ENCODE measurements at places on chromosomes 16 and 17. TPM values are rescaled to one million over a fixed set of nuclear protein-coding genes. Genes with fewer than 3 reads are reported as not detected.

DNA sequence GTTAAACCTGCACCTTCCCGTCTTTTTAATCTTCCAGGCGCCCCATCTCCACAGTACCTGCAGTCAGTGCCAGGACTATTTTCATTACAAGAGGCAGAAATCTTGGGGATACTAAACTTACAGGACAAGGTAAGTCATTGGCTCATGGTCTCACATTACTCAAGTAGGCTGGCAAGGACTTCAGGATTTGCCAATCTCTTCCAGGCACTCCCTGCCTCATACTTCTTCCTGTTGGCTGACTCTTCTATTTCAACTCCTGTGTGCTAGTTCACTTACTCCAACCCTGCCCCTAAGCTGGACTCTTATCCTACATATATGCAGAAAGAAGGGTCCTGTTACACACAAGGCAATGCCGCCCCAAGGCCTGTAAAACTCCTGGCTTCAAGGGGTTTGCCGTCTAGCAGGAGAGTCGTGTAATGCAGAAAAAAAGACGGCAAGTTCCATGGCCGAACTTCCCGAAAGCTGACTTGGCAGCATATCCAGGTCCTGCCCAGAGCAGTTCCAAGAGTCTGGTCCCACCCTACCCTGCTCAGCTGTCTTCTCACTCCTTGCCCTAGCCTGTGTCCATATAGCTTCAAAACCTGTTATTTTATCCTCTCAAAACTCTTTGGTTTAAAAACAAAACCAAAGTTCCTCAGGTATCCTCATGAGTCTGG, 14.8 kb downstream of the ERN1 start:
- DNase-seq, result no peak

Gene SLC52A1
- total RNA-seq, result not detected

DNA sequence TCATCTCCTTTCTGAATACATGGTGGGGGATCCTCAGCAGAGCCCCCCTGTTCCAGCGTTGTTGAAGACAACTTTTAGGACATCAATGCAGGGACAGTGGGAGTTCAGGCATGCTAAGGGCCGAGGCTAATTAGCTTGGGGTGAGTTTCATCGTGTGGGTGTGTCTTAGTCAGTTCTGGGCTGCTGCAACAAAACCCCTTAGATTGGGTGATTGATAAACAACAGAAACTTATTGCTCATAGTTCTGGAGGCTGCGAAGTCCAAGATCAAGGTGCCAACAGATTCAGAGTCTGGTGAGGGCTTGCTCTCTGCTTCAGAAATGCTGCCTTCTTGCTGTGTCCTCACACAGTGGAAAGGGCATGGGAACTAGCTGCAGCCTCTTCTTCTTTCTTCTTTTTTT, 214.0 kb downstream of the NTN1 start:
- no peak for DNase-seq

DNA sequence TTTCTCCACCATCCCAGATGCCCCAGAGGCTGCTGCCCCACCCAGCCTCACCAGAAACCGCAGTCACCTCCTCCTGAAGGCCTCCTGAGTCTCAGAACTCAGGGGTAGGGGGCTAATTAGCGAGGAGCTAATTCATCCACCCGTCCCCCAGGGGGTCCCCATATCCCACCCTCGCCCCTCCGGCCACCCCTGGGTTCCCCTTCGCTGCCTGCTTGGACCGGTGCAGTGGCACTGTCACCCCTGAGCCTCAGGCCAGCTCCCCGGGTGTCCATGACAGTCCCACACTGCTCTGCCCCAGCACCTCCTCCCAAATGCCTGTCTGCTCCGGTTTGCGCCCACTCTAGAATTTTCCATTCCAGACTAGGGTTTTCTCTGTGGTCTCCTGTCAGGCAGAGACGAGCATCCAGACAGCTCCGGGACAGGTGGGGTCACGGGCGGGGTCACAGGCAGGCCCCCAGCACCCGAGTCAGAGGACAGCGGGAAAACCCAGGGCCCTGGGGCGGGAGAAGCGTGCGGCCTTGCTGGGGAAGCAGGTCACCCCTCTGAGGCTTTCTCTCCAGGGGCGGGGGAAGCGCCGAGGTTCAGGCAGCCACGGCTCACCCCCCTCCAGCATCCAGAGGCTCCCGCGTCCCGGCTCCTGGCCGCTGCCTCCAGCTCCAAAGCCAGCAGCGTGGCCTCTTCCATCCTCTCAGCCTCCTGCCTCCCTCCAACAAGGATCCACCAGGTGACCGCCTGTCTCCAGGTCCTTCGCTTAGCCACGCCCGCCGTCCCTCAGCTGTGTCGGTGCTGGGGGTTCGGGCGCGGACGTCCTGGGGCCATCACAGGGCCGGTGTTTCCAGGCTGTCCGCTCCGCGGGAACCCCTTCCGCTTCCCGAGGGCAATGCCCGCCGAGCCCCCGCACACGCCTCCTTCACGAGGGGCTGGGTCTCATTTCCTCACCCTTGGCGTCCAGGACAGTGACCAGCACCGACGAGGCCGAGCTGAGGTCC, 3.1 kb upstream of the PERCC1 start:
- no peak for DNase-seq

Gene PLXDC1
- total RNA-seq, result 14.6 TPM

DNA sequence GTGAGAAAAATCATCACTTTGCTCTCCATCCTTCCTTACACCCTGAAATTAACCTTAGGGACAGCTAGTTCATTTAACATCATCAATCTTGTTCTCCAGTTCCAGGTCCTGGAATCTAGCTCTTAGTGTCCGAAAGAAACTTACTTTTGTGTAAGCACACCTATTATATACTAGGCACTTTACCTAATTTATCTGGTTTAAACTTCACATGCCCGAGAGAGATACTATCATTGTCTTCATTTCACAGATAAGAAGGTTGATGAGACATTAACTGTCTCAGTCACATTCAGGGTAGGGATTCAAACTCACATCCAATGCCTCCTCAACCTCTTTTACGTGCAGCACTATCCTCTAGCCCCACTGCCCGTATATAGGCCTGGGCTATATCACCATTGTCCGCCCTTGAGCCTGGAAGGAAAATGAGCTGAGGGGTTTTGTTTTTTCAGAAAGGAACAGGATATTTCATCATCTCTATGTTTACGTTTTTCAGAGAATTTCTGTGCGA, 501 bp upstream of the AP2B1 start:
- DNase-seq, result no peak

Gene HAPSTR1
- total RNA-seq, result 93.2 TPM

GRCh38 chr16:74841469-74841868, 66.8 kb upstream of the FA2H start:
- DNase-seq, result no peak

DNA sequence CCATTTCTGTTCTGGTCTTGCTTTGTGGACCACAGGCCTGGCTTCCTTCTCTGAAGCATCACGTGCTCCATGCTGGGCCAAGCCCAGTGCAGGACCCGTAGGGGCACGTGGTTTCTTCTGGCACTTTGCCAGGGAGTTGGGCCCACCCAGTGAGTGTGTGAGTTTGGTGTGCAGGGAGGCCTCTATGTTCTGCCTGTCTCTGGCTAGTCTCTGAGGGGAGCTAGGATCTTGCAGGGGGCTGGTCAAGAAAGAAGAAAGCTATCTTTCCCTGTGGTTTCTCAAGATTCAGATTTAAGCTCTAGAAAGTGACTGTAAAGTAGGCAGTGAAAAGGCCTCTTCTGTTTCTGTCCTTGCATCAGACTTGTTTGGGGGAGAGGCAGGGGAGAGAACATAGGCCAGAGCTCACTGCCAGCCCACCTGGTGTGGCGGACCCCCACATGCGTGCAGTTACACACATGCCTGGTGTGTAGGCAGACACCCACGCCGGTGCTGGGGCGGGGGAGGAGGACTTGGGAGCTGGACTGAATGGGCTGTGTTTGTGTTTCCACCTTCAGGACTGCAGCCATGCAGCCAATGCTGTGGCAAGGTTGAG, 11.8 kb downstream of the LASP1 start:
- DNase-seq, result no peak

DNA sequence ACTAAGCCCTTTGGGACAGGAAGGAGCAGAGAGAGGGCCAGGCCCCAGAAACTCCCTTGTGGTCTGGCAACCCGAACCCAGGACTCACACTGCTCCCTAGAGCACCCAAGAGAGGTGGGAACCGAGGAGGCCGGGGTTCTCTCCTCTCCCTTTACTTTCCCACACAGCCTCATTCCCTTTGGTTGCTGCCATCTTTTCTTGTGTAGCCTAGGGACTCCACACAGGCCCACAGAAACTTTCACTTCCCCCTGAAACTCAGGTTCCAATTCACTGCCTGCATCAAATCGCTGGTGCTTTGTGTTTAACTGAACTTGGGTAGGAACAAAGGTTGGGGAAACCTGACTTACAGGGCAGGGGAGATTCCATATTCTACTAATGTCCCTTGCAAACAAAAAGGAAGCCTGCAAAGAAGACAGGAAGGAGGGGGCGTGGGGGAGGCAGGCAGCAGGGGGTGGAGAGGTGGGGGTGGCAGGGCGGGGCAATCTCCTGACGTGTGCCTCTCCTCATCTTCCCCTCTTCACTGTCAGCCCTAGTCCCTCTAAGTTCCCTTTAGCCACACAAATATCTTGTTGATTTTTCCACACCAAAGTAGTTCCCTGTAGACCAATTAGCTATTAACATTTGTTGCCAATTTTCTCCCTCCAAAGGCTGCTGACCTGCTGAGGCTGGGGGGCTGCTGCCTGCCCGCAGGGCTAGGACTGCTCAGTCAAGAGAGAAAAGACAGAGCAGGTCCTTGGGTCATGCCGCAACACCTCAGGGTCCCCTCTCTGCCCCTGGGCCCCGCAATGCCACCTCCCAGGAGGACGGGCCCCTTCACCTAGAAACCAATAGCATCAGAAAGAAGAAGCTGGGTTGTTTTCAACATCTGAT, 8.0 kb downstream of the ST3GAL2 start:
- DNase-seq, result no peak

DNA sequence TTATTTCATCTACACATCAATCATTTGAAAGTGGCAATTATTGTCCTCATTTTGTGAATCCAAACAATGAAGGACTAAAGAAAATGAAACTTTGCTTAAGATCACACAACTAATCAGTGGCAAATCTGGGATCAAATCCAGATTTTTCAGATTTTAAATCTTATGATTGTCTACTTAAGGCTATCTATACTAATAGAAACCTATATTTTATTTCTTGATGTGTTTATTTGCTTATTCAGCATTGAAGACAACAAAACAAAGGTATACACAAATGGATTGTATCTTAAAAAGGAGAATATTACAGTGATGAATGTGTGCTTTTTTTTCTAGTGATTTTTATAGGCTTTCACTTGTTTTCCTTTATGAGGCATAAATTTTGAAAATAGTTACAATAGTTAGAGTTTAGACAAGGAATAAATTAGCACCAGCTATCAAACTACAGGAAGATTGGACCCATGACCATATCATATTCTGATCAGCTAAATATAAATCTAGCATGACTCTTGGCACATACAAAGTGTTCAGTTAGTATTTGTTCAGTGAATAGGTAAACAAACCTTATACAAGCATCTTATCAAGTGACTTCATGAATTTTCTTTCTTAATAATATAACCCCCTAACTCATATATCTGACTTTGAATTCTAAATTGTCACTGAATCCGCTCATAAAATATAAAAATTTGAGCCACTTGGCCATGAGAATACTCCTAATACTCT, 20.5 kb downstream of the VMP1 start:
- DNase-seq, result no peak

DNA sequence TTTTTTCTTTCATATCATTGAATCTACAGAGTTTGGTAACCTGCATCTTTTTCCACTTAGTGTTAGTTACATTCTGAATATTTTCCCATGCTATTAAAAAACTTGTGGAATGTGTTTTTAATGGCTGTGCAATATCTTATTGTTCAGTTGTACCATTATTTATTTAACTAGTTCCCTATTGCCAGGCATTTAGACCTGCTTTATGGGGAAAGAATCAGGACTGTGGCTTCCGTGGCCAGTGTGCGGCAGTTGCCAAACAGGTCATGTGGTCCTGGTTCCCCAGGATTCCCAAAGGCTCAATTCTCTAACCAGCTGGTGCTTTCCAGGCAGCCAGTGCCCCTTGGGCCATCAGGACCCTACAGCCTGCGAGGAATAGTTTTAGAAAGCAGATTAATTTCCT, 30.8 kb downstream of the NDEL1 start:
- DNase-seq, result no peak

- DNase-seq, result no peak
These were observed 155.8 kb upstream of the GSE1 start for GRCh38 chr16:85457366-85457765.

Gene CBX8
- total RNA-seq, result 7.4 TPM

DNA sequence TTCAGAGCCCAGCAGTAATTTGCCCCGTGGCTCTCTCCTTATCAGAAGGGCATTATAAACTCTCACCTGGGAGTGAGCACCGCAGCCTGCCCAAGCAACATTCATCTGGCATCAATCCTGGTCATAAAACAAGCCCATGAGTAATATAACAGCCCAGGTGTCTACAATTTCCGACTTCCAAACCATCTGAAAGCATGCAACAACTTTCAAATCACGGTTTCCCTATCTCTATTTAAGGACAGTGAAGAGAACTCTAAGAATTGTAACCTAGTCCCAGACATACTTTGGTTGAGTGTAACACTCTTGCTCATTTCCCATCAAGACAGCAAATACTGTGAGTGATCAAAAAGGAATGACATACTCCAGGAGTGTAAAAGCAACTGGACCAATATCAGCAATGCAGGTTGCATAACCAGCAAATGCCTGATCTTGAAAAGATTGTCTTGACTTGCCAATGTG, 487.4 kb upstream of the SOX9 start:
- no peak for DNase-seq

Gene AURKB
- total RNA-seq, result 15.2 TPM

DNA sequence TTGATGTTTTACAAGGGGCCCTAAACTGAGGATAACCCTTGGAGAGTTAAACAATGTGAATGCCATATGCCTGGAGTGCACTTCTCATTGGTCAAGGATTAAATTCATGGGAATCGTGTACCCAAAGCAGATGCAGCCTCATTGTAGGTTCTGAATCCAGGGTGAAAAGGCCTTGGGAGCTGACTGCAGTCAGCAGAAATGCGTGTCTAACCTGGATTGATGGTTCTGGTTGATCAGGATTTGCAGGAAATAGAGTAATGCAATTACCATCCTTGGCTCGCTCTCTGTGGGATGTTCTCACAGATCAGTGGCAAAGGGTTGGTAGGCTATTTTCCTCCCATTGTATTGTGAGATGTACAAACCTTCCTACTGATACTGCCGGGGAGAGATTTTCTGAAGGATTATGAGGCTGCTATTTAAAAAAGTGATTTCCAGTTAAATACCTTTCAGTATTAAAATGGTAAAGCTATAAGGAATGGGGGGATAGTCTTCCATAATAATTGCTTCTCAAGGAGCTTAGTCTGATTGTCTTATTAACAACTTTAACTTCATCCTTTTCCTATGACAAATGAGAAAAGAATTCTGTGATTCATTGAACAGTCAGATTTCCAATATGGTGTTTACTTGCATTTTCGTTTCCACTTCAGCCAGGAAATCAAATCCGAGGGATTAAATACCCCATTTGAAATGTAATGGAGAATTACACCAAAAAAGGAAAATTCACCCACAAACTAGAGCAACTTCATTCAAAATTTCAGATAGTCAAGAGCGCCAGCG, 1028.1 kb upstream of the EEF2KMT start:
- no peak for DNase-seq
